ENCODE measurements at places on chromosomes 7 and 10.

GRCh38 chr10:48520594-48520993, 84.3 kb downstream of the ARHGAP22 start:
- no peak overlapping the region for H3K4me3 ChIP-seq
- no peaks in the 10 kb centered on the region for H3K27me3 ChIP-seq
- no peak overlapping the region for H3K27ac ChIP-seq
- no peaks in the 10 kb centered on the region for H3K36me3 ChIP-seq
- peaks cover 57% of the 10 kb centered on the region for H3K4me1 ChIP-seq

DNA sequence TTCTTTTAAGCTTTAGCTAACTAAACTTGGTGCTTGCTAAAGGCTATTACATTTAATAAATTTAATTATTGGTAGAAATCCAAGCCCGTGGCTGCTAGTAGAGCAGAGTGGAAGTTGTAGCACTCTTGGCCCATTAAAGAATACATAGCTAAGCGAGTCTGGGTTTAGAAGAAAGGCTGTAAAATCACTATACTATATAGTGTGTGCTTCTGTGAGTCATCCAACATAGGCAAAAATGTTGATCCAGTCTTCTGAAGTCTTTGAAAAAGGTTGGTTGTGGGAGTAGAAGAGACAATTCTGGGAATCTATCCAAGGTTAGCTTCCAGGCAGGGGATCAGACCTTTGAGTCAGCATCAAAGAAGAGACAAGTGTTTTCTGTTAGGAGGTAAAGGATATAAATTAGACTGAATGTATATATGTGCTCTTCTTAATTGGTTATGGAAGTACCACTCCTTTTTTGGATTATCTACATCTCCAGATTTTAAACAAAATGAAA, 664.2 kb downstream of the NXPH1 start:
- DNase-seq: no peak
- H3K4me1 ChIP-seq: no peaks in the 10 kb centered on the region
- H3K36me3 ChIP-seq: no peaks in the 10 kb centered on the region
- no peak overlapping the region for H3K27ac ChIP-seq
- H3K27me3 ChIP-seq: no peaks in the 10 kb centered on the region

DNA sequence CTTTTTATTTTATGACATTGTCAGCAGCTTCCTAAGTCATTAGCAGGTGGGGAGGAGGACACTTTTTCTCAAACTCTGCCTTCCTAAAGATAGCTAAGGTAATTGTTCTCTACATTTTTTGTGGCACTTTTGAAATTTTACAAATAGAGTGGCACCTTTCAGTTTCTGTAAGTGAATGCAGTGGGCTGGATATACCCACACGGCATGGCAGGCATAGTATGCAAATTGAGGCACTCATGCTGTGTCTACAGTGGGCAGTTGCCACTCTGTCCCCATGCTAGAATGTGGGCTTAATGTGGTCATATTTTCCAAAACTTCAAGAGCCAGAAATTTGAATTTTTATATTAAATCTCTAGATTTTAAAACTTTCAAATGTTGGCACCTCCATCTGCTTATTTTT, 12.8 kb upstream of the SH3PXD2A start:
- DNase-seq: no peak
- no peak overlapping the region for H3K4me3 ChIP-seq
- no peaks in the 10 kb centered on the region for H3K36me3 ChIP-seq
- H3K4me1 ChIP-seq: no peaks in the 10 kb centered on the region
- no peak overlapping the region for H3K27ac ChIP-seq

- no peak overlapping the region for H3K4me3 ChIP-seq
- no peaks in the 10 kb centered on the region for H3K27me3 ChIP-seq
- H3K27ac ChIP-seq: no peak overlapping the region
- no peaks in the 10 kb centered on the region for H3K4me1 ChIP-seq
- peak; percentile 40 for DNase-seq
Observed at GRCh38 chr7:36978461-36978860, 254.2 kb upstream of the AOAH start.

DNA sequence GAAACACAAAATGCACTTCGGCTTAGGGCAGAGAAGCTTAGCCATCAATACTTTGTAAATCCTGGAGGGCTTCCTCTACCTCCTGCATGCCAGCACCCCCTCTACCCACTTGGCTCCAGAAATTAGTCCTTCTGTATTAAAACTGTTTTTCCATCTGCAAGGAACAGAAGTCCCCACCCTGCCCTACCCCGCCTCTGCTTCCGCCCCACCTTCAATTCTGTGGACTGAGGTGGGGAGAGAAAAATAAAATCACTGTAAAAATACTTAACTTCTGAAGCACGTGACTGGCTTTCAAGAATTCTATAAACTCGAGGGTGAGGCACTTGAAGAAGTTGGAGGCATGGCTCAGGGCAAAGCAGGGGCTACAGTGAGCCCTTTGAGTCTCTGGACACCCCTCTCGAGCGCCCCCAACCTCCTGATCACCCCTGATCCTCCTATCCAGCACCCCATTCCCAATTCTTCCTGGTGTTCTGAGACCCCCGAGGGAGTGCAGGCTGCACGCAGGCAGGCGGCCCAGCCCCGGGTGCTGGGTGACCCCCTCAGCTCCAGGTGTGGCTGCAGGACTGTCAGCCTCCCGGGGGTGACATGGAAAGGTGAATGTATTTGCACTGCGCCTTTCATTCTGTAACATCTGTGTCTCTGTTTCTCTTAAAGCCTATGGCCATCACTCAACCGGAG, 7.3 kb upstream of the KIAA1217 start:
- H3K27ac ChIP-seq: no peak overlapping the region
- H3K4me3 ChIP-seq: no peak overlapping the region
- H3K27me3 ChIP-seq: peaks cover 4% of the 10 kb centered on the region
- H3K36me3 ChIP-seq: no peaks in the 10 kb centered on the region
- DNase-seq: no peak
- H3K4me1 ChIP-seq: no peaks in the 10 kb centered on the region

DNA sequence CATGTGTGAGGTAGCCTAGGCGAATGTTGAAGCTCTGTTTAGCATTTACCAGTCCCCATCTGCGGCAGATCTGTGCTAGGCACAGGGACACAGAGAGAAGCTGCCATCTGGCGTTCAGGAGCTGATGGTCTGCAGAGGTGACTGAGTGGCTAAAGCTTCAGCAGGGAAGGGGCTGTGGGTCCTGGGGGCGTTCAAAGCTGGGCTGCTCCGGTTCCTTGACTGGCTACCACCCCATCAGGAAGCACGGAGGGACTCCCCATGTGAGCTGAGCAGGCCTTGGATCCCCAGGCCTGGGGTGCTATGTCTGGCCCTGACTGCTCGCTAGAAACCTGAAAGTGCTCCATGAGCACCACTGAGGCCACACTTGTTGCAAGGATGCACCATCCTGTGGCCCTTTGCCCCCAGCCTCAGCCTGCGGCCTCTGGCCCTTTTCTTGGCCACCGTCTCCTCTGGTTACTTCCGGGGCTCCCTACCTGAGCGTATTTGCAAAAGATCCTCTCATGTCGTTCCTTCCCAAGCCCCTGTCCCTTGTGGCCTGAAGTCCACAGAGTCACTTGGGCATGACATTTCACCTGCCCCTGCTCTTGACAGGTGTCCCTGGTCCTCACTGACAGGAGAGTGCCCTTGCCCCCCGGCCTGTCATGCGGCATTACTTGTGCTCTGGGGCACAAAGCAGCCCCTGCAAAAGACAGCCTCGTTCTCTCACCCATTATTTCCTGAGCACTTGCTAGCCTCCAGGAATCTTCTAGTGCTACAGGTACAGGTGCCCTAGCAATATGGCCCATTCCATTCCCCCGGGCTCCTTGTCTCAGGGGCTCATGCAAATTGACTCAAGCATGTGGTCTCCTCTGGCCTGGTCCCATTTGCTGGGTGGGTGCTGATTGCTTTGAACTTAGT, 108.1 kb downstream of the GLRX3 start:
- no peaks in the 10 kb centered on the region for H3K36me3 ChIP-seq
- H3K27me3 ChIP-seq: peaks cover 11% of the 10 kb centered on the region
- no peak overlapping the region for H3K27ac ChIP-seq
- H3K4me3 ChIP-seq: no peak overlapping the region
- DNase-seq: no peak
- peaks cover 14% of the 10 kb centered on the region for H3K4me1 ChIP-seq

- no peak overlapping the region for H3K4me3 ChIP-seq
- no peaks in the 10 kb centered on the region for H3K36me3 ChIP-seq
- peaks cover 12% of the 10 kb centered on the region for H3K4me1 ChIP-seq
- DNase-seq: no peak
- H3K27ac ChIP-seq: no peak overlapping the region
- no peaks in the 10 kb centered on the region for H3K27me3 ChIP-seq
Observed at GRCh38 chr10:98470850-98471249, 24.1 kb upstream of the HPS1 start.

DNA sequence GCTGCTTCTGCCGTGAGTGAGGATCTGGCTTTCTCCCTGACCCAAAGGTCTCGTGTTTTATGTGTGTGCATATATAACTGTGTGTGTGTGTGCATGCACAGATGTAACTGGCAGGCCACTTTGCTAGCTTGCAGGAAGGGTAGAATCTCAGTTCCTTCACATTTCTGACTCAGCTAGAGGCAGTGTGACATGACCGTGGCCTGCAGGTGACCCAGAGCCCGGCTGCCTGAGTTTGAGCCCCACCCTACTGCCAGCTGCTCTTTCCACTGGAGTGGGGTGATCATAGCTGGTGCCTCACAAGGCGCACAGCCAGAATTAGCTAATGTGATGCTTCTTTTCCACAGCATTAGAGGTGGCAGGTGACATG, 9.3 kb upstream of the MYL7 start:
- H3K4me3 ChIP-seq: no peak overlapping the region
- H3K27me3 ChIP-seq: peaks cover 24% of the 10 kb centered on the region
- DNase-seq: no peak
- no peak overlapping the region for H3K27ac ChIP-seq
- no peaks in the 10 kb centered on the region for H3K36me3 ChIP-seq

- no peaks in the 10 kb centered on the region for H3K36me3 ChIP-seq
- H3K27ac ChIP-seq: no peak overlapping the region
- H3K4me3 ChIP-seq: no peak overlapping the region
Observed at GRCh38 chr10:88618496-88618895, 31.9 kb downstream of the LIPJ start.

- no peaks in the 10 kb centered on the region for H3K36me3 ChIP-seq
- no peak overlapping the region for H3K4me3 ChIP-seq
- no peaks in the 10 kb centered on the region for H3K4me1 ChIP-seq
- no peaks in the 10 kb centered on the region for H3K27me3 ChIP-seq
Observed at GRCh38 chr7:83842894-83843293, 194.0 kb upstream of the SEMA3E start.

- H3K27ac ChIP-seq: peak overlapping the region; percentile 92
- no peak for DNase-seq
- peaks cover 54% of the 10 kb centered on the region for H3K4me1 ChIP-seq
- H3K36me3 ChIP-seq: peaks cover 4% of the 10 kb centered on the region
Observed at GRCh38 chr7:27172315-27172774, 1.8 kb downstream of the HOXA10 start.

DNA sequence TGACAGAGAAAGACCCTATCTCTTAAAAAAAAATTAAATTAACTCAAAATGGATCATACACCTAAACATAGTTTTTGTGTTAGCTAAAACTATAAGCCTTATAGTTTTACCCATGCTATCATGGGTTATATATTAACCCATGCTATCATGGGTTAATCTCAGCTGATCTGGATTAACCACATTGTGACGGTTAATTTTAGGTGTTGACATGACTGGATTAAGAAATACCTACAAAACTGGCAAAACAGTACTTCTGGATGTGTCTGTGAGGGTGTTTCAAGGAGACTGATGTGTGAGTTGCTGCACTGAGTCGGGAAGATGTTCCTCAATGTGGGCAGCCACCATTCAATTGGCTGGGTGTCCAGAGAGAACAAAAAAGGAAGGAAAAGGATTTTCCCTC, 44.3 kb upstream of the FXYD4 start:
- H3K4me3 ChIP-seq: no peak overlapping the region
- no peak for DNase-seq
- H3K27me3 ChIP-seq: no peaks in the 10 kb centered on the region
- H3K27ac ChIP-seq: no peak overlapping the region
- H3K4me1 ChIP-seq: peaks cover 5% of the 10 kb centered on the region
- no peaks in the 10 kb centered on the region for H3K36me3 ChIP-seq

- no peaks in the 10 kb centered on the region for H3K4me1 ChIP-seq
- no peaks in the 10 kb centered on the region for H3K27me3 ChIP-seq
- H3K4me3 ChIP-seq: no peak overlapping the region
Observed at GRCh38 chr10:61845950-61846268, 55.6 kb upstream of the ARID5B start.

DNA sequence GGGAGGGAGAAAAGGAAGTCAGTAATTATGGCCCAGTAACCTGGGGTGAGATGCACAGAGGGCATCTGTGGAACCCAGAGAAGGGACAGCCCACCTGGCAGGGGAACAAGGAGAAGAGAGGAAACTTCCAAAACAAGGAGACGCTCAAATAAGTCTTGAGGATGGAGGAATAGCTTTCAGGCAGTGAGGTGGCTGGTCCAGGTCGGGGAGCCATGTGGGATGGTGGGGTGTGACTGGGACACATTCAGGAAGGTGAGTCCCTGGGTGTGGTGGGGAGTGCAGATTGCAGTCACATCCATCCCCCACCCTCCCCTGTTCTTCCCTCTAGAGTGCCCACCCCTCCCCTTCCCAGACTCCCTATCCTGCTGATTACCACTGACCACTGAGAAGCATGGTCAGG, 175.4 kb downstream of the GRID1 start:
- no peak overlapping the region for H3K27ac ChIP-seq
- no peak for DNase-seq
- peaks cover 2% of the 10 kb centered on the region for H3K27me3 ChIP-seq

- no peaks in the 10 kb centered on the region for H3K36me3 ChIP-seq
- H3K27ac ChIP-seq: no peak overlapping the region
- no peak overlapping the region for H3K4me3 ChIP-seq
- no peaks in the 10 kb centered on the region for H3K4me1 ChIP-seq
- H3K27me3 ChIP-seq: no peaks in the 10 kb centered on the region
Observed at GRCh38 chr7:120567204-120567603, 290.7 kb downstream of the TSPAN12 start.

DNA sequence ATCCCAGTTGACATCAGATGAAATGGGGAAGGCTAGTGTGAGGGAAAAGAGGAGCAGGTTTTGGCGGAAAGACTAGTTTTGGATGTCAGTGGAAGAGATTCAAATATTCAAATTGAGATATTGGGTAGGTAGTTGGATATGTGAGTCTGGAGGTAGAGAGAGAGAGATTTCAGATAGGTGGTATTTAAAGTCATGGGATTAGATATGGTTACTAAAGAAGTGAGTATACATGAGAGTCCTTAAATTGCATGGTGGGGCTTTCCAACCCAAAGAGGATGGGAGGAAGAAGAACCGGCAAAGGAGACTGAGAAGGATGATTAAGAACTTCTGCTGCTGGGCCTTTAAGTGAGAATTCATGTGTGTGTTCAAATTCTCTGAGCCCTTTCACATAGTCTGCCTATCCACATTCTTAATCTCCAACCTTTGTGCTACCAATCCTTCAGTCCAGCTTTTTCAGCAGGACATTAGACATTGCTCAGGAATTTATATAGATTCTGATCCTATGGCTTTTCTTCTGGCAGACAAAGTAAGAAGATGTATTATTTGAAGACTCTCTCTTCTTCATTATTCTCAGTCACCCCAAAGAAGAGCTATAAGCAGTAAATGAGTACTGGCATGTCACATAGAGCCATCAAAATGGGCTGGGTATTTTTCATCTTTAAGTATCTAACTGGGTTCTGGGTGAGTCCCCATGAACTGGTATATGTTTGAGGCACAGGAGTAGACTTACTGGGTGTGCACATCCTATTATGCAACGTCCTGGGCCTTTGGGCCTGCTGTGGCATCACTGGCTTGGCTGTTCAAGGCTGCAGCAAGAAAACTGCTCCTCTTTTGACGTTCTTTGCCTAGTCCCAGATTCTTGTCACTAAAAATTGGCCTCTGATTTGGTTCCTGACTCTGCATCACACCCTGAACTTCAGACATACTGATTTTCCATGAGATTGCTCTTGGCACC, 33.6 kb downstream of the ST7 start:
- H3K27me3 ChIP-seq: no peaks in the 10 kb centered on the region
- H3K36me3 ChIP-seq: no peaks in the 10 kb centered on the region
- H3K4me3 ChIP-seq: no peak overlapping the region
- DNase-seq: no peak
- H3K27ac ChIP-seq: no peak overlapping the region
- H3K4me1 ChIP-seq: no peaks in the 10 kb centered on the region

Data from common myeloid progenitor, CD34-positive (primary cell).